ENCODE measurements at places on chromosomes 12 and 14.

DNA sequence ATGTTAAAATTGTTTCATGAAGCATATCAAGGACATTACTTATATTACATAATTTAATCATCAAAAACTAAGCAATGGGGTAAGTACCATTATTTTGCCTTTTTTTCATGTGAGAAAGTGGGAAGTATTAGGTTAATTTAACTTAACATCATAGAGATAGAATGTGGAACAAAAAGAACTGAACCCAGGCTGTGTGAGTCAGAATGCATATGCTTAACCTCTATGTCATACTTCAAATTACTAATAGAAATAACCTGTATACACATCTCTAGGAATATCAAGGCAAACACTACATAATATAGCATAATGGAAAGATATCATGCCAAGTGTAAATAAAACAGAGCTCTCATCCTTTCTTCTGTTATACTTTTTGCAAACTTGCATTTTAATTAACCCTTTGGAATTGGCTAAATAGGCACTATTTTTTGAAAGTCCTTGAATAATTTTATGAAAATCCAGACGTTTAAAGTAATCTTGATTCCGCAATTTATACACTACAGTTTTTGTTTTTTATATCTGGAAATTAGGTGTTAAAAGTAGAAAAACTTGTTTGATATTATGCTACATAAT is 777.7 kb downstream of the SLC6A15 start:
- DNase-seq, result no peak

- no peak for DNase-seq
Observed at GRCh38 chr14:23442721-23443356, 7.4 kb upstream of the MYH7 start.

- no peak for DNase-seq
Observed at GRCh38 chr12:22609501-22609900, 15.5 kb upstream of the ETNK1 start.

GRCh38 chr14:37988472-37988871 is 219.2 kb upstream of the SSTR1 start:
- no peak for DNase-seq

- peak; percentile 86 for DNase-seq
Observed at GRCh38 chr12:6603095-6603567, 4.0 kb downstream of the CHD4 start.

GRCh38 chr12:3468329-3468728 is 22.7 kb upstream of the PRMT8 start:
- DNase-seq, result no peak

GRCh38 chr14:67285876-67286452 is 44.7 kb downstream of the PALS1 start:
- DNase-seq, result peak; percentile 77

GRCh38 chr12:119659289-119659897 is 8.5 kb upstream of the PRKAB1 start:
- DNase-seq, result peak; percentile 43

DNA sequence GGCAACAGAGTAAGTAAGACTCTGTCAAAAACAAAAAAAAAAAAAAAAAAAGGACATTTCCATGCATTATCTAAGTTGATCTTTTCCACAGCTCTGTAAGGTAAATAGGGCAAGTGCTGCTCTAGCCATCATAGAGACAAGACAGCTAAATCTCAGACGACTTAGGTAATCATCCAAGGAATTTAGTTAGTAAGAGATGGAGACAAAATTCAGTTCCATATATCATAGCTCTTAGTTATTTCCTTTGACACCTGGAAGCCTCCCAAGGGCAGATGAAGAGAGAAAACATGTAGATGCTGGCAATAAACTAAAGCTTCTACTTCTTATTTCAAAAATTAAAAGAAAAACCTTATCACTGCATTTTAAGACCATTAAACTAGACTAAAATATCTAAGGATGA is 48.7 kb downstream of the ST8SIA1 start:
- no peak for DNase-seq

- DNase-seq, result no peak
Observed at GRCh38 chr14:106652494-106652893, 1126.1 kb downstream of the TMEM121 start.

DNA sequence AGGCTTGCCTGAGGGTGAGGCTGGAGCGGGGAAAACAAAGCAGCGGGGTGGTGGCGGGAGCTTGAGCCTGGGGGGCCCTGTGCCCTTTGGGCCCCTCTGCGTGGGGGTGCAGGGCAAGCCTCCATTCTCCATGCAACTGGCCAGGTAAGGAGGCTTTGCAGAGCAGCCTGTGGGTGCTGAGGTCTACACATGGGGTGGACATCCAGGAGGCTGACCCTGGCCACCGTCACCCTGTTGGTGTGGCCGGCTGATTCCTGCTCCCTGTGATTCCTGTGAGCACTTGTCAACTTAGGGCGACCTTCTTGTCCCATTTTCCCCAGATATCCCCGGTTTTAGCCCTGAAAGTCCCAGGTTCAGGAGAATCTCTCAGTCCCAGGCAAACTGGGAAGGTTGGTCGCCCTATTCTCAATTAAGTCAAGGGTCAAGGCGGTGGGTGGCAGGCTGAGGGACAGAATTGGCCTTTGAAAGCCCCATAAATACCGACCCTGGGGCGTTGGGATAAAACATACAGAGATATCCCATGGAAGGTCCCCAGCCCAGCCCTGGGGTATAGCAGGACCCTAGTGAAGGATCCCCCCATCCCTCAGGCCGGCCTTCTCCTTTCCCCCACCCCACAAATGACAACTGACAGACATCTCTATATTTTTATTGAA is 70.5 kb downstream of the PRIMA1 start:
- DNase-seq, result no peak

GRCh38 chr14:104473649-104474494 is 105.7 kb upstream of the C14orf180 start:
- DNase-seq, result no peak

DNA sequence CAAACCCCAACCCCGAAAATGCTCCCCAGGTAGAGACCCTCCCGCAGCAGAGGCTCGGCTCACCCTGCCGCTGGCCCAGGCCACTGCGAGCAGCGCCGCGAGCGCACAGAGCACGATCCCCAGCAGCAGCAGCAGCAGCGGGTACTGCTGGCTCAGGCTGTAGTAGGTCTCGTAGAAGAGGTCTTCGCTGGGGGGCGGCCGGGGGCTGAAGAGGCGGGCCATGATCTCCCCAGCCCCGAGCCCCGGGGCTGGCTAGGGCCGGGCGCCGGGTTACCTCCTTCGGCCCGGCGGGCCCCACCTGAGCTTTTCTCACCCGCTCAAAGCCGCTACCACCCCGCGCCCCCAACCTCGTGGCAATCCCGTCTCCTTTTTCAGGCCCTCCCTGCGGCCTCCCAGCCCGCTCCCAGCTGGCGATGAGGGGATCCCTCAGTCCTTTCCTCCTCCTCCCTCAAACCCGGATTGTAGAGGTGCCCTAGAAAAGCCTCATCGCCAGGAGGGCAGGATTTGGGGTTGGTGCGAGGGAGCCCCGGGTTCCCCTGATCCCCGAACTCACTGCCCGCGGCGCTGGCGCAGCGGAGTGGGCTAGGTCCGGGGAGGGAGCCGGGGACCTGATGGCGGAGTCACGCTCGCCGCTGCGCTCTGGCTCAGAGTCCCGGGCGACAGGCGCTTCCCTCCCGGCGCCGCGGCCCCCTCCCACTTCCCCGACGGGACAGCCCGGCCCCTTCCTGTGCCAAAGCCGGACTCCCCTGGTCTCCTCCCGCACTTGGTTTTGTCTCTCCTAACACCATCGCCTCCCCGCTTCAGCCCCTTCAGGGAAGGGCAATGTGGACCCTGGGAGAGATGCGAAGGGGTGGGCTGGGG is at the start of gene ADCY4:
Gene ADCY4 (minus strand): TSS at position 641 of the 861 bp plus-strand sequence. CDS start 419 bp downstream, at position 222.
- no peak for DNase-seq

DNA sequence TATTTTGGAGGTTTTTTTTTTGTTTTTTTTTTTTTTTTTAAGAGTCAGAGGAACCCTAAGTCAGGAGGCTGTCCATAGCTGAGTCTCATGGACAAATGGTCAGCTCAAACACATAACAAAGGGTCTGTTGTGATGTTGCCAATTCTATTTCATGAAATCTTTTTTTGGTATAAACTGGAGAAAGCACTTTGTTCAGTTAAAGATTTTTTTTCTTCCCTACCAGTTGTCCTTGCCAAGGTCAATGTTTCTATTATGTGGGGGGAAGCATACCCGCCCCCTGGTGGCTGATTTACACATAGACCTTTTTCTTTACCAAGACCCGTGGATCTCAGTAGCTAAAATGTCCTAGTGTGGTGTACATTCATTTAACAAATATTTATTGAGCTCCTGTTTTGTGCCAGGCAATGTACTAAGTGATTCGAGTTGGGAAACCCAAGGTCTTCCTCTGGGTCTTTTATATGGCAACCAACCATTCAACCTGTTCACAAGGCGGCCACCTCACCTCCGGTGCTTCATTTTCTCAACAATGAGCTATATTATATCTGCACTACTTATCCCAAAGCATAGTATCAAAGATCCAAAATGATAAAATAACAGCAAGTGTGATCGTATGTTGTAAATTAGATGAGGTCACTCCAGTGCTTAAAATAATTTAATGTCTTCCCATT is 214.5 kb downstream of the PAH start:
- DNase-seq, result peak; percentile 23

- no peak for DNase-seq
Observed at GRCh38 chr12:46839232-46839631, 13.4 kb upstream of the SLC38A4 start.

DNA sequence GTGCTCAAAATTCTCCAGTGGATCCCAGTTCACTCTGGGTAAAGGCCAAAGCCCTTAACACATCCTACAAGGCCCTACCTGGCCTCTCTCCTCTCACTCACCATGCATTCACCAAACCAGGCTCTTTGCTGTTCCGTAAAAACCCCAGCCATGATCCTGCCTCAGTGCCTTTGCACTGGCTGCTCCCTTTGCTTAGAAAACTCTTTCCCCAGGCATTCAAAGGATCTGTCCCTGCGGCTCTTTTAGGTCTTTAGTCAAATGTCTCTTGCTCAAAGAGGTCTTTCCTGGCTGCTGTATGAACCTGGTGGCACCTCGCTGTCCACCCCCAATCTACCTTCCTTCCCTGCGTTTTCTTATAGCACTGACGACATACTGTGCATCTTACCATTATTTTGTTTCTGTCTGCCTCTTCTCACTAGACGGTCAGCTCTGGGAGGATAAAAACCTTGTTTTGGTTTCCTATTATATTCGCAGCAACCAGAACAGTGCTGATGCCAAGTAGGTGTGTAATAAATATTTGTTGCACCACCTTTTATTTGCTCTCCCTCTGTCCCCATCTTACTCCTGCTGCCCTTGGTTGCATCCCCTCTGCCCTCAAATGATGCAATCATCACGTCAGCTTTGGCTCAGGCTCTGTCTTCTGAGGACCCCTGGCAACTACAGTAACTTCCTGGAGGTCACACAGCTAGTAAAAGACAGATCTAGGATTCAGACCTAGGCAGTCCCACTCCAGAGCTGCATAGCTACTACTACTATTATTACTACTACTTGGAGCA is 23.8 kb upstream of the DICER1 start:
- DNase-seq, result no peak

GRCh38 chr14:89702073-89702875 is 252.3 kb downstream of the EFCAB11 start:
- DNase-seq, result no peak

- DNase-seq, result peak; percentile 50
Observed at GRCh38 chr14:99946652-99947489, 118.4 kb upstream of the EVL start.

GRCh38 chr14:62126879-62127478 is 364.8 kb downstream of the SNAPC1 start:
- peak; percentile 88 for DNase-seq

DNA sequence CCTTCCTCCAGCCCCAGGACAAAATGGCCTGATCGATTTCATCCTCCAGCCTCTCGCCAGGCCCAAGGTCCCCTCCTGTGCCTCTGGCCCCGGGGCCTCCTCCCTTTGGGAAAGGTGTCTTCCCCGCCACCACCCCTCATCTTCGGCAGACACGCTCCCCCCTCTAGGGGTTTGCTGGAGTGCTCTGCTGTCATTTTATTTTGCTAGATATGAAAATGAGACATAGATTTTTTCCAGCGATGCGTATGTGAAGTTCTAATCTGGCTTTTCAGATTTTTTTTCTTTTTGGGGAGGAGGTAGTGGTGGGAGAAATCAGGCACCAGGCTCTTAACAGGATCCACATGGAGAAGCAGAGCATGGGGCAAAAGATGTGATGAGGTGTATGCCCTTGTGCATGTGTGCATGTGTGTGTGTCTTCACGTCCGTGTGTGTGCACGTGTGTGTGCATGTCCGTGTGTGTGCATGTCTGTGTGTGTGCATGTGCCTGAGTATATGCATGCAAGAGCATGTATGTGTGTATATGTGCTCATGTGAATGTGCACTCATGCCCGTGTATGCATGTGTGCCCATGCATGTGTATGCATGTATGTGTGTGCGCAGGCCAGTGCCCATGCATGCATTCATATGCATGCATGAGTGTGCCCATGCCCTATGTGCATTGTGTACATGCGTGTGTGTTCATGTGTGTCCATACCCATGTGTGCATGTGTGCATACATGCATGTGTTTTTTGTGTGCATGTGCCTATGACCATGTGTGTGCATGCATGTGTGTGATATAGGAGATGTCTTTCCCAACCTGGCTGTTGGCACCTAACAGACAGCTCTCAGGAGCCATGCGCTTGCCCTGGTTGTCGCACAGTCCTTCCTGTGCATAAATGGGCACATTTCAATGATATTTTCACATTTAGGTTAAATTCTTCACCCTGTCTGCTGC is 203.0 kb downstream of the RBM19 start:
- DNase-seq, result no peak

- DNase-seq, result no peak
Observed at GRCh38 chr14:69014829-69015259, 35.7 kb upstream of the ACTN1 start.

- no peak for DNase-seq
Observed at GRCh38 chr12:47318963-47319362, 239.2 kb upstream of the AMIGO2 start.

GRCh38 chr12:1993341-1993740 is 10.9 kb downstream of the DCP1B start:
- DNase-seq, result no peak

GRCh38 chr12:46516933-46517578 is 144.5 kb upstream of the SLC38A2 start:
- DNase-seq, result no peak

- DNase-seq, result no peak
Observed at GRCh38 chr12:26734510-26735248, 98.3 kb downstream of the ITPR2 start.

GRCh38 chr14:61034416-61035120 is 53.5 kb downstream of the SLC38A6 start:
- DNase-seq, result no peak

GRCh38 chr12:30111719-30112118 is 328.0 kb upstream of the TMTC1 start:
- no peak for DNase-seq

DNA sequence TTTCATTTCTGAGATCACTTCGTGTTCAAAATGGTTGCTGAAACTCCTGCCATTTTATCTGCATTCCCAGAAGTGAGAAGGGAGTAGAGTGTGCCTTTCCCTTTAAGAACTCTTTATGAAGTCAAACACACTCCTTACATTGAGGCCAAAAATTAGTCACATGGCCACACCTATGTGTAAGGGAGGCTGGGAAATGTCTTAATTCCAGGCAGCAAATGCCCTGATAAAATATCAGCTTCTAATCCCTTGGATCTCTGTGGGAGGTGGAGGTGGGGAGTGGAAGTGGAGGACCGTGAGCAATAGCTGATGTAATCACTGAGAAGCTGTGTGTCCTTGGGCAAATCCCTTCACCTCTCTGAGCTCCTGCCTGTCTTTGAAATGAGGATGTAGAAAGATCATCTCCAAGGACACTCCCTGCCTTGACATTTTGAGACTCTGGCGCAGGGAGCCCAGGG is 22.7 kb upstream of the ANKRD9 start:
- no peak for DNase-seq
